ENCODE measurements at places on chromosomes 2 and 18.

- DNase-seq = no peak
Observed at GRCh38 chr18:9135081-9135911, 1.3 kb upstream of the ANKRD12 start.

DNA sequence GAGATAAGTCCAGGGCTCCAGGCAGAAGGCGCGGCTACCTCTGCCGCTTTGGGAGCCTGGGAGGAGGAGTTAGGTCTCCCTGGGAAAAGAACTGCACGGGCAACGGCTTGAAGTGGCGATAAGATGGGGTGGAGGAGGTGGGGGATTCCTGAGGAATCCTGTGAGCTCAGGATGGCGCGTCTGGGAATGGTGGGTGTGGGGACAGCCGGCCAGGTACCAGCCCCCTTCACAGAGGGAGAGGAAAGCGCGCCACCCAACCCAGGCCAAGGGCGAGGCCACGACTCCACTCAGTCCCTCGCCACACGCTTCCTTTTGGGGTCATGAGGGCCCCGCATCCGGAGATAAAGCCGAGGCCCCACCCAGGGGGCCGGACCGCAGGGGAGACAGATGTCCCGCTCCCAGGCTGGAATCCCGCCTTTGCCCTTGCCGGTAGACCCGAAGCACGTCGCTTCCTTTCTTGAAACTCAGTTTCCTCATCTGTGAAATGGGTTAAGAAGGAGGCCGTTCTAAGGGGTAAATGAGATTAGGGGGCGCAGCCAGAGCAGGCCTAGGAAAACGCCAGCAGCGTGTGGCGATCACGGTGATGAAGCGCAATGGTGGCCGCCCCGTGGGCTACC lies 1.7 kb upstream of the CTDSP1 start:
- DNase-seq = peak; percentile 46

DNA sequence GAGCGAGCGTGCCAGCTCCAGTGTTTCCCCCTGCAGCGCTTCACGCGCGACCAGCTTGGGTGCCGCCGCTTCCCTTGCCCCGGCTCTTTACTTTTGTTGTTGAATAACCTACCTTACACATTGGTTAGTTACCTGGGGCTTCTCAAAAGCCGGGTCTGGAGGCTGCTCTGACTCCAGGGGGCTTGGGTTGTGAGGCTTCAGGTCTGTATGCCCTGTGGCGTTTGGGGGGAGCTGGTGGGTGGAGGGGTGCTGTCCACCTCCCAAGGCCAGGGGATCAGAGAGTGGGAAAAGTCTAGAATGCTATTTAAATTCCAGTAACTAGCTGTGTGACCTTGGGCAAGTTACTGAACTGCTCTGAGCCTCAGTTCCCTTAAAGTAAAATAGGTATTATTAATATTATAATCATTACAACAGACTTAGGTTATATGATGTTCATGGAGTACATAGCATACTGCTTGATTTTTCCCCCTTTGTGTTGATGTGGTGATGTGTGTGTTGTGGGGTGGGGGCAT lies 770 bp downstream of the LYPD6B start:
- DNase-seq = no peak

- no peak for DNase-seq
Observed at GRCh38 chr2:160934263-160934662, 226.0 kb upstream of the TANK start.

DNA sequence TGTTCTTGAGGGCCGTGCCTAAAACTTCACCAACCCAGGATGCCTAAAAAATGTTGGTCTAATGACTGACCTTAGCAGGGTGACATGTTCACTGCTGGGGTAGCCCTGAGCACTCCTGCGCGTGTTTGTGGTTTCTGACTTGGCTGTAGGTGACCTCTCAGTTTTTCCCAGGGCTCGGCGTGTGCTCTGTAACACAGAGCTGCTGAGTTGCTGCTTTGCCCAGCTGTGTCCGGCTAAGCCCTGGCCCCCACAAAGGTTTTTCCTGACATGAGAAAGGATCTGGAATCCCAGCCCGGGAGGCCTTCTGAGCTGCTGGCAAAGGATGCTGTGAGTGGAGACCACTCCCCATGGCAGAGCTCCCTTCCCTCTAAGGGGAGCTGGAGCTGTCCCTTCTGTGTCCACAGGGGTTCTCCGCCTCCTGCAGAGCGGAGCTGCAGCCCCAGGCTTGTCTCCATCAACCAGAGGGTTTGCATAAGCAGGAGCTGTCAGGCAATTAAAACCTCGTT lies 52.7 kb downstream of the CRIM1 start:
- DNase-seq = no peak

- no peak for DNase-seq
Observed at GRCh38 chr18:21853016-21853415, 112.4 kb downstream of the MIB1 start.

DNA sequence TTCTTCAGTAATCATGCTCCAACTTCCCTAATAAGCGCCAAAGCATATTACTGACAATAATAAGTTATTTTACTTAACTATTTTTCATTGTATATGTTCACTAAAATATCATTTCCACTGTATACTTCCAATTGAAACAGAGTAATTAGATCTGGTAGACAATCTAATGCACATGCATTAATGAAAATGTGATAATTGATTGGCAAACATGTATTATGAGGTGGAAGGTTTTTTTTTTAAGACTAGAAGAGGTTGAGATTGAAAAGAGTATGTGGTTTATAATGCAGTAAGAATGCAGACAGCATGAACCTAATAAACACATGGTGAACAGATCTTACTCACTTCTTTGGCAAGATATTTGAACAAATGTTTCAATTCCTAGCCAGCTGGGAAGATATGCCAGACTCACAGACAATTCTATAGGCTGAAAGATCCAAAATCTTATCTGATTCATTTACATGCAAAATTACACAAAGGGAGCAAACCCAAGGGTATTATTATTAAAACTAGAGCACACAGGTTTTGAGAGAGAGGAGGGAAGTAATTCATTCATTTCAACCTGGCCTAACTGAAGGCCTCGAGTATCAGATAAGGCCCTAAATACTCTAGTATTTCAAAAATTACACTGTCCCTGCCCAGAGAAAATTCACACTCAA lies 2.8 kb downstream of the NCKAP1 start:
- no peak for DNase-seq

GRCh38 chr2:148552675-148553331 lies 91.7 kb upstream of the EPC2 start:
- DNase-seq = no peak

DNA sequence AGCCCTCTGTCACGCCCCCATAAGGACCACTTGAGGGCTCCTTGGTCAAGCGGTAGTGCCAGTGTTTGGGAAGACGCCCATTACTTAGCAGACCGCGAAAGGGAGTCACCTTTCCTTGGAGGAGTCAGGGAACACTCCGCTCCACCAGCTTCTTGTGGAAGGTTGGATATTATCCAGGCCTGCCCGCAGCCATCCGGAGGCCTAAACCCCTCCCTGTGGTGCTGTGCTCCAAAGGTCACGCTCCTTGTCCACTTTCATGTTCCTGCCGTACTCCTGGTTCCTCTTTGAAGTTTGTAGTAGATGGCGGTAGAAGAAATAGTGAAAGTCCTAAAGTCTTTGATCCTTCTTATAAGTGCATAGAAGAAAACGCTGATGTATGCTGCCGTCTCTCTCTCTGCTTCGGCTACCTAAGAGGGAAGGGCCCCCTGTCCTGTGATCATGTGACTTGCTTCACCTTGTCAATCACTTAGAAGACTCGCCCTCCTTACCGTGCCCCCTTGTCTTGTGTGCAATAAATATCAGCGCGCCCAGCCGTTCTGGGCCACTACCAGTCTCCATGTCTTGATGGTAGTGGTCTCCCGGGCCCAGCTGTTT lies 1.7 kb upstream of the CATIP start:
- no peak for DNase-seq

GRCh38 chr18:63878343-63878742 lies 9.2 kb upstream of the SERPINB2 start:
- DNase-seq = no peak

DNA sequence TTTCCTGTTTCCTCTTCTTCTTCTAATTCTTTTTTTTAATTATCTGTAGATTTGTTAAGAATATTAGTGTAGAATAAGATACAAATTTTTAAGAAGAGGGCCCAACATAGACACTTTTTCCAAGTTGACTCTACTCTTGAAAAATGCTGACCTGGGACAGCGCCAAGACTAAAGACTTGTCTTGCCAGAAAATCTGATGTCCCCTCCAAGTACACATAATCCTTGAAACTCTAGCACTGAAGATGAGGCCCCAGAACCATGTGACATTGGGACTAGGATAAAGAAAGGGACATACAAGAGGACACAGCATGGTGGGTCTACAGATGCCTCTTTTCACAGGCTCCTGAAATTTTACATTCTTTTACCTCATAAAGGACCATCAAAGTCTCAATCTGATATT lies 271.6 kb upstream of the SESTD1 start:
- no peak for DNase-seq

GRCh38 chr2:24432121-24432520 lies 58.9 kb upstream of the NCOA1 start:
- DNase-seq = no peak

GRCh38 chr2:157194097-157194688 lies 63.3 kb upstream of the GALNT5 start:
- DNase-seq = no peak

GRCh38 chr2:17646081-17646554 lies 105.6 kb downstream of the VSNL1 start:
- peak; percentile 20 for DNase-seq

- no peak for DNase-seq
Observed at GRCh38 chr2:200148366-200148765, 158.1 kb upstream of the SPATS2L start.

- DNase-seq = no peak
Observed at GRCh38 chr2:43461453-43462073, 134.3 kb downstream of the THADA start.

GRCh38 chr2:38174646-38175423 lies 98.9 kb upstream of the CYP1B1 start:
- DNase-seq = no peak

DNA sequence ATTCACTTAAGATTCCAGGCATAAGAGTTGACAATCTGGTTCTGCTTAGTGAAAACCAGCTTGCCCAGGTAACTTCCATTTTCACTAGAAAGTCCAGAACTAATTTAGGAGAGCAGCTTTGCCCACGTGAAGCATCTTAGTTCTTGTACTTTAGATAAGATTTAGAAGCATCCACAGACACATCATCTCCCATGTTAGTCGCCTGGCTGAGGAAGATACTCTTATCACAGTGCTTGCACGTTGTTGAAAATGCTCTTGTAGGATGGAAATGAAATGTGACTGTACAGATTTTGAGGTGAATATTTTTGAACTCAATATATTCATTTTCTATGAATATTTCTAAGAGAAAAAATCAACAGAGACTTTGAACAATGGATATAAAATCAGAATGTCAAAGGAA lies 159.7 kb downstream of the SOCS6 start:
- no peak for DNase-seq

DNA sequence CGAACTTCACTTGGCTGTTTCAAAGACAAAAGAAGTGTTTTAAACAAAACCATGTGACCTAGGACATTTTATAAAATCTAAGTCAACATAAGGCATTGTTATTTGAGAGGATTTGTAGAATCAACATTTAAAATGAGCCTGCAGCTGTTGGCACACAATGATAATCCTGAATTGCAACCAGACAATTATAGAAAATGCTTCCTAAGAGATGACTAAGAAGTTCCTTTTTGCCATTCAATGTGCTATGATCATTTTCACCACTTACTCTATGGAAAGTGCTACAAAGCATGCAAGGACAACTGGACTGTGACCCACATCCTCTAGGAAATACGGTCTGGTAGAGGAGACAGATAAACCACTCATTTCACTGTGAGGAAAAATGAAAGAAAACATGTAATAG lies 246.4 kb downstream of the CDH20 start:
- DNase-seq = no peak

GRCh38 chr2:46779447-46779941 lies 136.1 kb downstream of the MCFD2 start:
- no peak for DNase-seq

- no peak for DNase-seq
Observed at GRCh38 chr2:44285174-44285573, 9.9 kb downstream of the SLC3A1 start.

- no peak for DNase-seq
Observed at GRCh38 chr2:205660521-205661124, 21.7 kb upstream of the NRP2 start.

GRCh38 chr2:187719510-187719909 lies 165.3 kb upstream of the TFPI start:
- DNase-seq = no peak

DNA sequence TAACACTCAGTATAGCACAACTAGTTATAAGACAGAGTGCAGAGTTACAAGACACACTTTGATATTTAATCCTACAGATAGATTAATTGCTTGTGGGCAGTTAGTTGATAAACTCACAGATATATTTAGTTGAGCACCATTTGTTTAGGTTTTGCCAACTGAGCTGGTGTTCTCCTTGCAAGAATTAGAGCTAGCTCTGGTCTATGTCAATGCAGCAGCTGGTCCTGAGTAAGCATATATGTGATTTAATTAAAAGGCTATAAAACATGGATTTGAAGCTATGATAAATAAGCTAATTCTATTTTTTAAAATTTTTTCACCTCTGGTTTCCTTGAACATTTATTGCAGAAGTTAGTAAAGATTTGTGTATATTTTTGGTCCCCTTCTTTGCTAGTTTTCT lies 35.6 kb downstream of the GPD2 start:
- no peak for DNase-seq

GRCh38 chr2:23401427-23402204 lies 16.6 kb downstream of the KLHL29 start:
- DNase-seq = no peak

DNA sequence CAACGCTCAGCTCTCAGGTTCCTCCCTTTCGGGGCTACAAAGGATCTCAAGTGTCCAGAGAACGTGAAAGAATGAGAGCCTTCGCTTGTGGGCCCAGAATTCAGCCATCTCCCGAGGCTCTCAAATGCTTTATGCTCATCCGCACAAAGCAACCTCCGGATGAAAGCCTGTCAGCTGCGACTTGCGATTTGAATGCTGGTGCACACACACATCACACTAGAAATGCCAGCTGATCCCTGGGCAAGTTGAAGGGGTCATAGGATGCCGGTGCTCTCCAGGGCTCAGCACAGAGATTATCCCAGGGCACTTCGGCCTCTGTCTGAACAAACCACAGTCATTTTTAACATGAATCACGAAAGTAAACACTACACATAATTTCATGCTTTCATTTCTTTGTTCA lies 141.8 kb upstream of the MYT1L start:
- no peak for DNase-seq

GRCh38 chr2:151120011-151120410 lies 141.7 kb downstream of the RBM43 start:
- DNase-seq = no peak

GRCh38 chr2:98654699-98655495 lies 46.5 kb downstream of the UNC50 start:
- no peak for DNase-seq

DNA sequence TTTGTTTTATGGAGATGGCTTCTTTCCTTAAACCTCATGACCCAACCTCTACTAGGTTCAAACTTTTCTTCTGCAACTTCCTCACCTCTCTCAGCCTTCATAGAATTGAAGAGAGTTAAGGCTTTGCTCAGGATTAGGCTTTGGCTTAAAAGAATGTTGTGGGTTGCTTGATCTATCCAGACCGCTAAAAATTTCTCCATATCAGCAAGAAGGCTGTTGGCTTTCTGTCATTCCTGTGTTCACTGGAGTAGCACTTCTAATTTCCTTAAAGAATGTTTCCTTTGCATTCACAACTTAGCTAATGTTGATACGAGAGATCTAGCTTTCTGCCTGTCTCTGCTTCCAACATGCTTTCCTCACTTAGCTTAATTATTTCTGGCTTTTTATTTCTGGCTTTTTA lies 58.1 kb upstream of the KYNU start:
- no peak for DNase-seq
